ENCODE measurements at places on chromosomes 6 and 20. TPM values are rescaled to one million over a fixed set of nuclear protein-coding genes. Genes with fewer than 3 reads are reported as not detected.

DNA sequence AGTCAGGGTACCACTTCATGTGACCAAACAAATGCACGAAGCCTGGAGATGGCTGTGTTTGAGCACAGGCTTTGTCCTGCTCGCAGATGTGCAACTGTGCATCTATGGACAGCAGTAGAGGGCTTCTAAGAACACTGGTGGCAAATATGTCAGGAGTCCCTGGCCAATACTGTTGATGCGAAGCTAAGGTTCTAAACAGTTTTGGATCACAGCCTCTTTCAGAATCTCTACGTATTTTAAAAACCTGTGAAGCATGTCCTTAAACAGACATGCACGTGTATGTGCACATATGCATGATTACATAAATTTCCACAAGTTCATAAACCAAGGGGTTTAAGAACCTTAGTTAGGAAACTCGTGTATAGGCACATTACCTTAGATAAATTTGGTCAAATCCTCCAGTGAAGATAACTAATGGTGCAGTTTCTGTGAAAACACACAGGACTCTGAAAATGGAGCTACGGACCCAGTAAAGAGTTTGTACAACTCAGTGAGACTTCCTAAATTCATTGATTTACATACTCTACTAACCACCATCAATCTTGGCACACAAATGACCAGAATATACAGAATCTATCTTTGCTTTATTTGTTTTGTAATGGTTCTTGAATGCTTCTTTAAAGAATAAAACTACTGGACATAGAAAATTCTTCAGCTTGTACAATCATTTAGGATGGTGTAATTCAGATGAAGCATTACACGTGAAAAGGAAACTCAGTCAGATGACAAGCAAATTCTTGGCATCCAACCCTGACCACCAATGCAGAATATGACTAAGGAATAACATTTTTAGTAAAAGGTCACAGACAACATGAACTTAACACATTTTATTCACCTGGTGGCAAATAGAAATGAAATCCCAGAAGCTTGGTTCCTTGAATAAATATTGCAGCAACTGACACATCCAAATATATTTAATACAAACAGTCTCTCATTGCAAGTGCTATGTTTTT is 27.4 kb downstream of the KCNQ5 start:
- DNase-seq, result no peak

GRCh38 chr6:26576929-26577719 is 19.6 kb upstream of the ABT1 start:
- DNase-seq, result peak; percentile 59

Gene NUP153
- polyA plus RNA-seq, result 4.9 TPM

- no peak for DNase-seq
Observed at GRCh38 chr20:37630993-37631392, 62.8 kb upstream of the CTNNBL1 start.

- peak; percentile 29 for DNase-seq
Observed at GRCh38 chr6:33692760-33693158, 18.7 kb downstream of the UQCC2 start.

Gene DDRGK1
- 53.8 TPM for polyA plus RNA-seq

GRCh38 chr6:170042596-170043118 is 248.2 kb downstream of the DLL1 start:
- no peak for DNase-seq

GRCh38 chr6:73968221-73968757 is 272.3 kb downstream of the CD109 start:
- DNase-seq, result no peak

GRCh38 chr6:32692019-32692418 is 25.6 kb upstream of the HLA-DQB1 start:
- peak; percentile 59 for DNase-seq

Gene LY86
- polyA plus RNA-seq, result 1.4 TPM

Gene WRNIP1
- 36.7 TPM for polyA plus RNA-seq

GRCh38 chr6:7438011-7438410 is 48.4 kb downstream of the RIOK1 start:
- no peak for DNase-seq

DNA sequence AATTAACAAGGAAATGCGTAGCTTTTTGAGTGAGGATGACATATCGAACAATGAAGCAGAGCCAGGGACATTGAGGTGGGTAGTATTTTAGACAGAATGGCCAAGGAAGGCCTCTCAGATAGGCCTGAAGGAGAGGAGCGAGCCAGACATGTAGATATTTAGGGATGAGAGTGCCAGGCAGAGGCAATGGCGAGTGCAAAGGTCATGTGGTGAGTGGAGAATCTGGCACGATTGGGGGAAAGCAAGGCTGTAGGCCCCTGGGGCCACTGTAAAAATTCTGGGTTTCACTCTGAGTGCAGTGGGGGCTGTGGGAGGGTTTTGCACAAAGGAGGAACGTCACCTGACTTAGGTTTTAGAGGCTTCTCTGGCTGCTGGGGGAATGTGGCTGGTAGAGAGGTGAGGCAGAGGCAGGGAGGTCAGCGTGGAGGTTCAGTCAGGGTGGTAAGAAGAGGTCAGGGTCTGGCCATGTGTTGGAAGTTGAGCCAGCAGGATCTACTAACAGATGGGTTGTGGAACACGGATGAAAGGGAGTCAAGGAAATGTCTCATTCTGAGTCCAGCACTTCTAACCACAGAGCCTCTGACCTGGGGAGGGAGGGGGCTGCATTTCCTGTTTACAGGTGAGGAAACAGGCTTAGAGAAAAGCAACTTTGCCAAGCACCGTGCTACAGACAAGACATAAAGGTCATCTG is 11.3 kb downstream of the SIRPA start:
- DNase-seq, result no peak

Gene TRIM10
- not detected for polyA plus RNA-seq

DNA sequence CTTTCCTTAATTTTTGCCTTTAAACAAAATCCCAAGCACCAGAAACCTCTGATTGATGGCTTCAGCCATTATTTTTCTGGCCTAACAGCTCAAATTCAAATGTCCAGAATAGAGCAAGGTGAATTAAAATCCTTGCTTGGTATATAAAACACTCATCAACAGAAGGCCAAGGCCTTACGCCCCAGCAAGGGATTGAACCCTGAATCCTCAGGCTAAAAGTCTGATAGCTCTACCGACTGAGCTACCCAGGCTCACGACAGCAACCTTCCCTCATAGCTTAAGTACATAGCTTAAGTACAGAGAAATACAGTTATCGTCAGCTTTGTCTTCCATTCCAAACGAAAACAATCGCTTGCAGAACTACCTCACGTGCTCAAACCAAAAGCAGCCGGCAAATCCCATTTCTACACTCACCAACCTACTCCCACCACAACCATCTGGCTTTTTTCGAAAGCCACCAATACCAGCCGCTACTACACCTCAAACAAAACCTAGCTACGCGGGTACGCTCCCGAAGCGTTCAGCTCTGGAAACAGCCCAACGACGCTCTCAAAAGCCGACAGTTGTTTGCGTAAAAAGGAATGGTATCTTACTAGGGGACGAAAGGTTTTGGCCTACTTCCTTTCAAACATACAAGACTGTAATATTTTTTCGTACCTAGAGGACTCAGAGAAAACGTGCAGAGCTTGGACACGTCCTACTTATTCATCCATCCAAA is 167.5 kb downstream of the GPX5 start:
- no peak for DNase-seq

Gene PACSIN1
- polyA plus RNA-seq, result 0.38 TPM

- no peak for DNase-seq
Observed at GRCh38 chr6:42938987-42939809, 9.9 kb downstream of the CNPY3 start.

Data from CD4-positive, CD25-positive, alpha-beta regulatory T cell (primary cell).